HT1080 (cell line): ENCODE measurements at places on chromosomes 7 and 10. TPM values are rescaled to one million over a fixed set of nuclear protein-coding genes. Genes with fewer than 3 reads are reported as not detected.

The MAD1L1 gene
- 184 and 204 TPM in 2 replicates for total RNA-seq

The KCNH2 gene
- total RNA-seq, result 0.34 and 0.47 TPM in 2 replicates

The CYP26C1 gene
- total RNA-seq, result not detected in 2 replicates

The IL2RA gene
- total RNA-seq, result not detected in 2 replicates

The FMC1 gene
- total RNA-seq, result 8.1 and 13.1 TPM in 2 replicates

The SLC18A3 gene
- not detected in 2 replicates for total RNA-seq

The GPAM gene
- 6.5 and 7.1 TPM in 2 replicates for total RNA-seq

The IMPDH1 gene
- total RNA-seq, result 69.8 and 71.3 TPM in 2 replicates

The HTRA1 gene
- total RNA-seq, result 39.4 and 41.7 TPM in 2 replicates

The DPP6 gene
- total RNA-seq, result not detected in 2 replicates
